ENCODE measurements at places on chromosomes 6 and 20. TPM values are rescaled to one million over a fixed set of nuclear protein-coding genes. Genes with fewer than 3 reads are reported as not detected.

- H3K36me3 ChIP-seq: peaks cover 84% of the 10 kb centered on the region
- H3K4me1 ChIP-seq: no peaks in the 10 kb centered on the region
- DNase-seq: no peak
- no peak overlapping the region for H3K4me3 ChIP-seq
These were observed 8.9 kb upstream of the DNAJC5 start for GRCh38 chr20:63886054-63886419.

- no peak overlapping the region for H3K27ac ChIP-seq
- no peaks in the 10 kb centered on the region for H3K27me3 ChIP-seq
- no peaks in the 10 kb centered on the region for H3K36me3 ChIP-seq
- H3K4me3 ChIP-seq: no peak overlapping the region
These were observed 533.9 kb downstream of the RFPL4B start for GRCh38 chr6:112881027-112881426.

GRCh38 chr6:157258878-157259277 lies 64.4 kb downstream of the TMEM242 start:
- H3K4me1 ChIP-seq: no peaks in the 10 kb centered on the region
- DNase-seq: no peak
- H3K4me3 ChIP-seq: no peak overlapping the region
- H3K36me3 ChIP-seq: no peaks in the 10 kb centered on the region
- no peak overlapping the region for H3K27ac ChIP-seq

DNA sequence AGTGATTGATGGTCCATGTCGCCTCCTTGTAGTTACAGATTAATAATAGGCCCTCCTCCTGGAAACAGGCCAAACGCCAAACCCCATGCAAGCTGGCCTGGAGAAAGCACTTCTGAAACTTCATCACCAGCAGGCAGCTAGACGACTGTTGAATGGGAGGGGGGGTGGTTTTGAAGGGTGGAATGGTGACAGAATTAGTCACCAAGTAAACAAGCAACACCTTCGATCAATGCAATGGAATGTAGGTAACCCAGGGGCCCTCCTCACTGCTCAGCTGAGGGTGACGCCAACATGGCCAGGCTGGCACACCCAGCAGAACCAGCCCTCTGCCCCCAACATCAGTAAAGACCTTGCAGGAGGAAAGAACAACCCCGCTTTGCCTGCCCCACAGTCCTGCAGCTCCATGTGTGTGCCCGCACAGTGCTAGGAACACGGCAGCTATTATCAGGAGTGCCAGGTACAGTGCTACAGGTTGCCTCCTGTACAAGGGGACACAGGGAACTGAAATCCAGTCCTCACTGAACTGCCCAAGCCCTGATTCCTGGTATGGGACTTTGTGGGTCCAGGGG lies 2.7 kb downstream of the BCAS1 start:
- H3K4me3 ChIP-seq: no peak overlapping the region
- H3K4me1 ChIP-seq: peaks cover 26% of the 10 kb centered on the region
- H3K36me3 ChIP-seq: no peaks in the 10 kb centered on the region

GRCh38 chr6:35011096-35012041 lies 122.3 kb downstream of the ANKS1A start:
- DNase-seq: no peak
- H3K4me1 ChIP-seq: no peaks in the 10 kb centered on the region
- H3K27ac ChIP-seq: no peak overlapping the region
- H3K4me3 ChIP-seq: no peak overlapping the region

GRCh38 chr6:148969603-148970061 lies 222.8 kb downstream of the UST start:
- no peaks in the 10 kb centered on the region for H3K36me3 ChIP-seq
- DNase-seq: no peak
- H3K27ac ChIP-seq: no peak overlapping the region

Gene MUCL3
- polyA plus RNA-seq: 0.04 TPM

Gene PTK6
- 0.31 TPM for polyA plus RNA-seq

DNA sequence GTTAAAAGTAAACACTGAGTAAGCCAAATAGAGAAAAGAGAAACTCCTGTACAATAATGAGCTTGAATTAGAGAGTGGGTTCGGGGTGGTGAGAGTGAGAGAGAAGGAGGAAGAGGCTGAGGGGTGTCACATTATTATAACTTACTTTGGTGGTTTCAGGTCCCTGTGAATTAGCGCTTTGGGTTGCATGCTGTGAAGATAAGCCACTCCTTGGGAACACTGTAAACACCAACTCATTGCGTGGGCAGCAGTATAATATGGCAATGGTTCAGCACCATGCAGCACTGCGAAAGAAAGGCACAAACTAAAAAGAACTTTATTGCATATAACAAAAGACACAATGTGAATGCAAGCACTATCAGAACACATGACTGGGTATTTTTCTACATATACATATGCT lies 26.9 kb downstream of the MAP3K7 start:
- no peaks in the 10 kb centered on the region for H3K27me3 ChIP-seq
- no peak overlapping the region for H3K27ac ChIP-seq
- no peaks in the 10 kb centered on the region for H3K4me1 ChIP-seq
- no peak overlapping the region for H3K4me3 ChIP-seq
- DNase-seq: no peak
- peaks cover 28% of the 10 kb centered on the region for H3K36me3 ChIP-seq

GRCh38 chr20:12592756-12593155 lies 416.0 kb upstream of the SPTLC3 start:
- H3K27me3 ChIP-seq: no peaks in the 10 kb centered on the region
- no peak overlapping the region for H3K27ac ChIP-seq
- H3K4me3 ChIP-seq: no peak overlapping the region
- H3K36me3 ChIP-seq: no peaks in the 10 kb centered on the region

DNA sequence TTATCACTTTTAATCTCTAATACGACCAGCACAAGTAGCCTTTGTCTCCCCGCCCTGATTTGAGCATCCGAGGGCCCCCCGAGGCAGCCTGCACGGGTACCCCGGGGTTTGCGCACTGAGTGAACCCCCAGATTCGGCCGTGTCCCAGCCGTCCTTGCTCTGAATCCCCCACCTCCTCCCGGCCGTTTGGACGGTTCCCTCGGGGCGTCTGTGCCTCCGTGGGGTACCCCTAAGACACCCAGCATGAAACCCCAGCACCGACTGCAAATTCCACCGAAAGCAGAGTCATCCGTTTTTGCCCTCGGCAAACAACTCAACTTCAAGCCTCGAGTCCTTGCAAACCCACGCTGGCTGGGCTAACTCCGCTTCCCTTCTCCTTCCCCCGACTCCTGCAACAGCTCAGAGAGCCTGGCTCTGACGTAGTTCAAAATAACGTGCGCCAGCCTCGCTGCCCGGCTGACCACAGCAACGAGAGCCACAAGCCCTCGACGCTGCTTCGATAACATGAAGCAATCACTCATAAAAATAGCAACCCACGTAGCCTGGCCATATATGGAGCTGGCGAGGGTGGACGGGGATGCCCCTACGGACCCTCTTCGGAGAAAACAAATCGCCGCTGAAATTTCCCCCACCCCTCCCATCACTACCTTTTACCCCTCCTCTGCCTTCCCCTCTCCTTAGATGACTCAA lies 764 bp upstream of the SNAP25 start:
- H3K4me1 ChIP-seq: peaks cover 12% of the 10 kb centered on the region
- H3K27me3 ChIP-seq: peaks cover 30% of the 10 kb centered on the region
- peak overlapping the region; percentile 11 for H3K4me3 ChIP-seq
- peak overlapping the region; percentile 35 for H3K27ac ChIP-seq
- DNase-seq: peak; percentile 54

DNA sequence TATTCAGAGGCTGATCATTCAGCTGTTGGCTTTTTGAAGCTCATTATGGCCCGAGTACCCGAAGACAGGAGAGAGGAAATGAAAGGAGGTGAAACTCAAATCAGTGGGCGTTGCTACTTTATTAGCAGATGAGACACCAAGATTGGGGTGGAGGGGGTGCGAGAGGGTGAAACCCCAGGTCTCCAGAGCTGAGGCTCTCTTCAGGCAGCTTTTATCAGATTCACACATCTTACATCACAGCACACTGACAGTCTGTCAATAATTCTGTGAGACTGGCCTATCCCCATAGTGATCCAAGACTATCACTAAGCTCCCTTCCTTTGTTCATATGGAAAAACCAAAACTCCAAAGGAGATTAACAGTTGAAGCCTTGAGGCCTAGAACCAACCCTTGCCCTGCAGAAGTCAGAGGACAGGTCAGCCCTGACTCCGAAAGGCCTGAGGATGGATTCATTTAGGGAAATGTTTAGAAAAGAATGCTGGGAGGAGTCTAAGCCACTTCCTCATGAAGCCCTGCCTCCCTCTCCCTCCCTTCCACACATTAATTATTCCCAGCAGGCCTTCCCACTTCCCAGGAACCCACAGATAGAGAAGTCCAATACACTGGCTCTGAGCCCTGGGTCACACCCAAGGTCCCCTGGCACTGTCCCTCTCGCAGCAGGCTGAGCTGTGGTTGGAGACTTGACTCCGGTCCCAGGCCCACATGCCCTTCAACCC lies 23.2 kb downstream of the TRERF1 start:
- DNase-seq: peak; percentile 20
- H3K27me3 ChIP-seq: no peaks in the 10 kb centered on the region

Gene SRSF12
- 2.6 TPM for polyA plus RNA-seq

GRCh38 chr6:32244946-32245398 lies 21.1 kb upstream of the NOTCH4 start:
- peaks cover 4% of the 10 kb centered on the region for H3K4me1 ChIP-seq
- peak; percentile 65 for DNase-seq
- no peaks in the 10 kb centered on the region for H3K27me3 ChIP-seq
- H3K4me3 ChIP-seq: no peak overlapping the region
- no peaks in the 10 kb centered on the region for H3K36me3 ChIP-seq
- H3K27ac ChIP-seq: no peak overlapping the region

DNA sequence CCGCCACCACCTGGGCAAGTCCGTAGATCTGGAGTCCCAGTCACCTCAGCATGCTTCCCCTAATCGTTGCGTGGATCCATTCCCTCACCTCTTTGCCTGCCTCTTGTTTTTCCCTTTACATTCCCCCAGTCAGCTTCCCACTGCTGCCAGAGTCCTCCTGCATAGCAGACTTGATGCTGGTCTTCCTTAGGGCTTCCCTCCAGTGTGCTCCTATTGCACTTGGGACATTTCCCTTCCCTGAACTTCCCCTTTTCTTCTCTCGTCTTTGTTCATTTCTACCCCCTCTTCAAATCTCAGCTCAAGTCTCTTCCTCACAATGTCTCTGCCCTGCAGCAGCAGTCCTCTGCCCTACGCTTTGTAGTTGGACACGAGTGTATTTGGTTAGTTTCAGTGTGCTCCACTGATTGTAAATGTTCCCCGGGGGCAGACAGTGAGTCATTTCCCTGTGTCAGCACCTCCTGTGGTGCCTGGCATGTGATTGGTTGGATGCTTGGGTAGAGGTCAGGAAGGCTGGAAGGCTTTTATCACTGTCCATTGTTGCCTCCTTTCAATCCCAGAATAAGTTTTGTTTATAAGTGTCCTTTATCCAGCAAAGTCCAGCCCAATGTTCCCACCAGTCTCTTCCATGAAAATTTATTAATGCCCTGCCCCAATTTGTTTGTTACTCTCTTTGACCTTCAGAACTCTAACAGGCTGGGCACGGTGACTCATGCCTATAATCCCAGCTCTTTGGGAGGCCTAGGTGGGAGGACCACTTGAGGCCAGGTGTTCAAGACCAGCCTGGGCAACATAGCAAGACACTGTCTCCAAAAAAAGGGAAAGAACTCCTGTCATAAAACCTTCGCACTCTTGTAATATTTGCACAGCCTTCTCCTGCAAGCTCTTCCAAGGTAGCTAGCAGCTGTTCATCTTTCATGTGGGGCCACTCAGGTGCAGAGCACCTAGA lies 38.3 kb downstream of the FAM120B start:
- H3K36me3 ChIP-seq: peaks cover 50% of the 10 kb centered on the region
- H3K27me3 ChIP-seq: no peaks in the 10 kb centered on the region
- DNase-seq: no peak

DNA sequence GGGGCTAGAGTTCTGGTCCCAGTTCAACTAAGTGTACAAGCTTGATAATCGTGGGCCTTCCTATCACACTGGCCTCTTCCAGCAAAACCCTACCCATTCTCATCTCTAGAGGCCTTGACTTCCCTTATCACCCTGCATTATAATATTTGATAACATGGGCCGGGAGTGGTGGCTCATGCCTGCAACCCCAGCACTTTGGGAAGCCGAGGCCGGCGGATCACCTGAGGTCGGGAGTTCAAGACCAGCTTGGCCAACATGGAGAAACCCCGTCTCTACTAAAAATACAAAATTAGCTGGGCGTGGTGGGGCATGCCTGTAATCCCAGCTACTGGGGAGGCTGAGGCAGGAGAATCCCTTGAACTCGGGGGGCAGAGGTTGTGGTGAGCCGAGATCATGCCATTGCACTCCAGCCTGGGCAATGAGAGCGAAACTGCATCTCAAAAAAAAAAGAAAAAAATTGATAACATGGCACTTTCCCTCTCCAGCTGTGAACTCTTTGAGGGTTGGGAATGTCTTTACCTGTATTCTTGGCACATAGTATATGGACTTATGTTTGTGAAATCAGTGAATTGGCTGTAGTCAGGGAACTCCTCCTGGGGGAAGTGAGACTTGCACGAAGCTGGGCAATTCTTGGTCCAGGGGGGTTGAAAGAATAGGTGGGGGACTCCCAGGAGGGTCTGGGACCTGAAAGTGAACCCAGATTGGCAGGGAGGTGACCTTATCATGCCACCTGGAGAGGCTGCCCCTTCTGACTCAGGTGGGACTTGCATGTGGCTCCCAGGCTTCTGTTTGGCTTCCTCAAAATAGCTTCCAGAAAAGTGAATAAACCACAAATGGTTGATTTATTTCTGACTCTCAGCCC lies 915 bp upstream of the C6orf47 start:
- peaks cover 40% of the 10 kb centered on the region for H3K4me1 ChIP-seq
- peaks cover 27% of the 10 kb centered on the region for H3K36me3 ChIP-seq
- H3K4me3 ChIP-seq: peak overlapping the region; percentile 94
- no peak for DNase-seq
- H3K27ac ChIP-seq: peak overlapping the region; percentile 91
- no peaks in the 10 kb centered on the region for H3K27me3 ChIP-seq

GRCh38 chr6:112335736-112336135 lies 11.4 kb upstream of the RFPL4B start:
- no peak for DNase-seq
- H3K4me1 ChIP-seq: no peaks in the 10 kb centered on the region
- H3K27ac ChIP-seq: no peak overlapping the region
- H3K27me3 ChIP-seq: no peaks in the 10 kb centered on the region
- no peak overlapping the region for H3K4me3 ChIP-seq

Gene BPIFB1
- polyA plus RNA-seq: not detected

DNA sequence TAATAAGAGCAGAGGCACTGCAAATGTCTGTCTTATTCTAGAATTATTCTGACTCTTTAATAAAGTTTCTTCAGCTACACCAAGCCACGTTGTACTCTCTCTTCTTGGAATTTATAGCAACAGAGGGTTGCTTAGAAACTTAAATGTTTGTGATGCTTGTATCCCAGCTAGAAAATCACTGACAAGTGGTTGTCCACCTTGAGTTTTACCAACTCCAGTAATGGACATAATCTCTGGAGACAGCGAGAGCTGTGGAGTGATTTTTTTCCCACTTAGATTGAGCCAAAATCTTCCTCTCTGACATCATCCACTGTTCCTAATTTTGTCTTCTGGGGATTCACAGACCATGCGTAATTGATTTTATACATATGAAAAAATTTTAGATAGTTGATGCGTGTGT lies 8.0 kb downstream of the ECT2L start:
- DNase-seq: peak; percentile 14
- no peak overlapping the region for H3K27ac ChIP-seq
- H3K4me3 ChIP-seq: no peak overlapping the region

Gene UBE2C
- polyA plus RNA-seq: 35.6 TPM

Data from large intestine (tissue), 12 donors.